ENCODE measurements at places on chromosomes 3 and 15.

DNA sequence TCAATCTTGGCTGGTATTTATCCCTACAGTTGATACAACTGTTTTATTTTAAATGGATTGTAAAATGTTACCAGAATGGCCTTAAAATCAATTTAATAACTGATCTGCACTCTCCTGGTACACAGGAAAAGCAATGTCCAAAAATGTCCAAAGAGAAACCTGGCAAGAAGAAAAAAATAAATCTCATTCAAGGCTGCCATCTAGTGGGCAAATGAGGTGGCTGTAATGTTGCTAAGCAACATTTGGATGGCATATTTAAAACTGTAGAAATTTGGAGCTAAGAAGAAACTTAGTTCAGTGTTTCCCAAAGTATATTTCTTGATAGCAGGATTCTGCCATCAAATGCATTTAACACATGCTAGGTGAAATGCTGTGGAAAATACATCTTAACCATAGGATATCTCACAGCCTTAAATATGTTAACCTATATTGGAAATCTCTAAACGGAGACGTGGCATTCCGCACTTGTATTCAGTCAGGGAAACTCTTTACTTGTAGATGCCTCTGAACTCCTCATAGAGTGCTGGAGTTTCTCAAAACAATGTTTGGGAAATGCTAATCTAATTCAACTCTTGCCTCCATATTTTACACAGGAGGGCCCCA is 216.8 kb downstream of the ERC2 start:
- no peak for DNase-seq

DNA sequence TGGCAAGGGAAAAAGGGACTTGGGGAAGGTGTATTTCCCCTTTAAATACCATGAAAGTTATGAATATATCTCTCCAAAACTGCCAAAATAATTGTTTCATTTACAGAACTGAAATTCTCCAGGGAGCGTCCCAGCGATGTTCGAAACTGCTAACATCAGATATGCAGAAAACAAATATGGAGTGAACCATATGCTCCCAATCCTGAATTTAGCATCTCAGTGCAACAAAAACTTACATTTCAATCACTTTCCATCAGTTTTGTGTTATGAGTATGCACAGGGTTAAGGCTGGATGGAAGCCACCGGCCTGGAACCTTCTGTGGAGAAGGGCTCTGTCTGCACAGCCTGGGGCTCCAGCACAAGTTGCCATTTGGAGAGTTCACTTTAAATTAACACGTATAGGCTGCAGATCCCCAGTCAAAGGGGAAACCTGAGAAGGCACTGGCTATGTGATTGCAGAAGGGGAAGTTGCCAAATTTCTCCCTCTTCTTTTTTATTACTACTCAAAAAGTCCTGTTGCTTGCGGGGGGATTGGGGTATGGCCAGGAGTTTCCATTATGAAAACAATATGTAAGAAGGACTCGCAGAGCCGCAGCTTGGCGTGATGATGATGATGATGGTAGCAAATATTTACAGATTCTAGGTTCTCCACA is 56.9 kb upstream of the FOXP1 start:
- no peak for DNase-seq

DNA sequence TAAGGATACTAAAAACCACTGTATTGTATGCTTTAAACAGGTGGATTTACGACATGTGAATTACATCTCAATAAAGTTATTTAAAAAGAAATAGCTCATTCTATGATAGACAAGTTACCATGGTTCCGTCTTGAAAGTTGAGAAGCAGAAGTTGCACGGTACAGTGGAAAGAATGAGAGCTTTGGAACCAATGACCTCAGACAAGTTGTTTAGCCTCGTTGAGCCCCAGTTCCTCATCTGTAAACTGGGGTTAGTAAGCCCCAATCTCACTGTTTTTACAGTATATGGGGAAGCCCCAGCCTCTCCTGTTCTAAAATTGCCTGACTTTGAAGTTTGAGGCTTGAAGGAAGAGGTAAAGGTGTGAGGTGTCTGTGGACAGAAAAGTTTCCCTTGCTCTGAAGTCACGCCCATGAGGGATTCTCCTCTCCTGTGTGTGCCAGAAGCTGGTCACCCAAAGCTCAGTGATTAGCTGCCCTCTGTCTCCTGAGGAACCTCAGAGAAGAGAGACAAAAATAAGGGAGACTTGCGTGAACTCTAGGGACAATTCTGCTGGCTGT is 10.0 kb downstream of the CRYGS start:
- peak; percentile 83 for DNase-seq

- DNase-seq: no peak
These were observed 47.3 kb downstream of the P3H2 start for GRCh38 chr3:190073264-190074008.

DNA sequence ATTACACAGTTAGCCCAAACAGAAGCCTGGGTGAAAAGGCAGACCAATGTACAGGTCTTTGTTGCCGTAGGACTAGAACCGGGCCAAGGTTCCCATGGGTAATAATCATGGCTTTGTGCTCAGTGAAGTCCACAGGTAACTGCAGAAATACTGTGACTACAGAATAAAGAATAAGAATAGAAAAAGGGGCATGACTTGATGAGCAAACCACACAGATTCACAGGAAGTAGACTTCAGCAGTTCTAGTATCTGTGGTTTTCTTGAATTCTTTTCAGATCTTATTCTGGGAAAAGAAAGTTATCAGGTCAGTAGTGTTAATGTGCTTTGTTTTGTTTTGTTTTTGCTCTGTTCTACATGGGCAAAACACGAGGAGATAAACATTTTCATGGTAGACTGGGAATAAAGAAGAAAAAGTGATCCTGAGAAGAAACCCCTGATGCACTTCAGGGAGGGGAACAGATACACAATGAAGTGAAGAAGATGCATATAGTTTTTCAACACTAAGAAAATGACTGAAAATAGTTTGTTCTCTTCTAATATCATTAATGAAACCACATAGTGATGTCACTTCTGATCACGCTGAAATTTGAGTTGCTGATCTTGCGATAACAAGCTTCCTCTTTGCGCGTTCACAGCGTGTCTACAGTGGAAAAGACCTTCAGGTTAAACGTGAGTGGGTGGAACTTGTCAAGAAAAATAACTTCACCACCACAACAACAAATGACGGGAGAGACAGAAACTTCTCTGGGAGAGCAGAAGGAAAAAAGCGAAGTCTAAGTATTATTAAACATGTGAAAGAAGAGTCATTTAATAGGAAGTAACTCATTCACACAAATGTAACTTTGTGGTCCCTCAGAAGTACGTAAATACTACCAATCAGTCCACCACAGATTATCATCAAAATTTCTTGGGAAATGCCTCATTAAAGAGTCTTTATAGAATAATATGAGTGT is 315.8 kb upstream of the SATB1 start:
- no peak for DNase-seq

DNA sequence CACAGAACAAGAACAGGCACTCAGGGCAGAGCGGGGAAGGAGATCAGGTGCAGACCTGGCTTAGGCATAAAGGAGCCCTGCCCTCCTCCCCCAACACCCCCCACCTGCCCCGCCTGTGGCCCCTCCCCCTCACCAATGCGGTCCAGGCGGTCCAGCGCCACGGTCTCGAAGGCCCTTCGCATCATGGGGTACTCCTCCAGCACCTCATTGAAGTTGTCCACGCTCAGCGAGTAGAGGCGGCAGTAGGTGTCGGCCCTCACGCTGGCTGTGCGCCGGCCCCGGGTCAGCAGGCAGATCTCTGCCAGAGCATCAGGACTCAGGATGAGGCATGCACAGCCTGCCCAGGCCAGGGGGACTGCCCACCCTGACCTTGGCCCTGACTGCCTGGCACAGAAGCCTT is 44.8 kb downstream of the HCN4 start:
- DNase-seq: no peak

DNA sequence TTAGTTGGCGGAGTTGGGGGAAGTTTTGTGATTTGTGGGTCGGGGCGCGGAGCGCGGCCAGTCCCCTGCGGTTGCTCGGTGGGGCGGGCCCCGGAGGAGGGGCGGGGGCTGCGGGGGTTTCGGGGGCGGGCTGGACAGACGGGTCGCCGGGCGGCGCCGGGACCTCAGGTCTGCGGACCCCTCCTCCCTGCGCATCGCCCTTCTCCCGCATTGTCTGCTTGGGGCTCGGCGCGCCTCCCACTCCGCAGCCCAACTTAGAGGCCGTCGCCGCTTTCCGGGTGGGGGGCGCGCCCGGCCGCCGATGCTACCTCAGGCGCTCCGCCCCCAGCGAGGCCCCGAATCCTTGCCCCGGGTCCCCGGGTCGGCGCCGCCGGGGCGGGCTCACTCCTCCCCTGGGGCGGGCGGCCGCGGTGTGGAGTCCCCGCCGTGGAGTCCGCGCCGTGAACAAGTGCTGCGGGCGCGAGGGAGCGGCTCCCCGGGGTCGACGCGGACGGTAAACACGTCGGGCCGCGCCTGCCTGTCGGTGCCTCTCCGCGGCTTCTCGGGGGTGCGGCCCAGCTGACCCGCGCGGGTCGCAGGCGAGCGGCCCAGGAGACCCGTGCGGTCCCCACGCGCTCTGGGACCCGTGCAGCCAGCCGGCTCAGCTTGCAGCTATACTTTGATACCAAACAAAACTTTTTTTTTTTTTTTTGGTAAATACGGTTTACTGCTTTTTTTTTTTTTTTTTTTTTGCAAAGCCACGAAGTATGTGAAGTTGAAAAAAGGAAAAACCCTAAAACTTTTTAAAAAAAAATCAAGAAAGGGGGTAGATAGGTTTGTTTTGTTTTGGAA is 624 bp downstream of the AKAP13 start:
- DNase-seq: no peak

GRCh38 chr3:9778143-9779074 is 8.7 kb upstream of the CAMK1 start:
- DNase-seq: no peak

GRCh38 chr3:53858096-53858741 is 11.9 kb downstream of the IL17RB start:
- DNase-seq: no peak

- DNase-seq: peak; percentile 64
These were observed 162.0 kb downstream of the KLF13 start for GRCh38 chr15:31488437-31489204.

GRCh38 chr3:50158530-50159146 is 3.5 kb downstream of the SEMA3F start:
- DNase-seq: no peak

DNA sequence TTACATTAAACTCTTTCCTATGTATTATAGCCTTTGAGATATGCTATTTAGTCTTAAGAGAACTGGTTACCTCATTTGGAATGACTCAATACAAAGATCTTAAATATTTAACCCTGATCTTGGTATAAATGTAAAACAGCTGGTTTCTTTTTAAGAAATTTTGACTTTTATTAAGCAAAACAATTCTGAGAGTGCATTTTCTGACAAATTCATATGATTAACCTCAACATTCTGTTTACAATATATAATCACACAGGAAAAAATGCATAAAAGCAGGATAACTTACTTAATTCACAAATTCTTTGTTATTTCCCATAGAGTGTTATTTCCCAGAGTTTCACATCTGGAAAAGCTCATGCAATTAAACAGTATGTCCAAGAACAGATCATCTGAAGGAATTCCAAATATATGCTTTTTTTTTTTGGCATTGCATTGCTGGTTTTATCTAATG is 400.4 kb upstream of the THBS1 start:
- DNase-seq: no peak

DNA sequence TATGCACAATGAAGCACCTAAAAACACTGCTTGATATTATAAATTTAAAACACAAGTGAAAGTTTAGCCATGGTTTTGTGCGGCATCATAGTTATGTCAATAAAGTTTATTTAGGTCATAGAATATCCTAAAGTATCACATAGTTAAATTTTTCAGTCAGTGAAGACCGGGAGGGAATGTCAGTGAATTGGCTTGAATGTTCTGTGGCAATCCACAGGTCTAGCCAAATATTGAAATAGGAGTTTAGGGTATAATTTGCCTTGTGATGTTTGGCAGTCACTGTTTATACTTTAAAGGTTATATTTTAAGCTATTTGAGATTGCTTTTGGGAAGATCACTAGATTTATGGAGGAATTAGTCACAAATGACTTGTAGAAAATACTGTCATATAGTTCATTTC is 79.7 kb upstream of the FLNB start:
- DNase-seq: no peak
